ENCODE measurements at places on chromosomes 3 and 15.

GRCh38 chr3:108051005-108051404 lies 39.8 kb downstream of the CD47 start:
- no peak for DNase-seq

GRCh38 chr3:89278302-89279025 lies 171.0 kb downstream of the EPHA3 start:
- DNase-seq: no peak

DNA sequence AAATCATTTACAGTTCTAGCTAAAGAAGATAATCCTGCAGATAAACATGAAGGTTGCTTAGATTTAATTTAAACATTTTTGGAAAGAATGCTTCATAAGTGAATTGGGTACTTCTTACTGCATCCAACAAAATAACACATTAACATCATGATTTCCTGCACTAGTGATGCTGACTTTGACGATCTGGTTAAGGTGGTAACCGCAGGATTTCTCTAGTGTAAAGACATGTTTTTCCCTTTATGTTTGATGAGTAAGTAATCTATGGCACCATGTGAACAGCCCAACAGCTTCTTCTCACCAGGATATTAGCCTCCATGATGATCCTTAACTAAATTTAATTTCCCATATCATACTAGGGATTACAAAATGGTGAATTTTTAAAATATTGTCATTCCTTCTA lies 14.1 kb downstream of the SPPL2A start:
- no peak for DNase-seq

- no peak for DNase-seq
These were observed 30.9 kb downstream of the ARNT2 start for GRCh38 chr15:80434926-80435720.

DNA sequence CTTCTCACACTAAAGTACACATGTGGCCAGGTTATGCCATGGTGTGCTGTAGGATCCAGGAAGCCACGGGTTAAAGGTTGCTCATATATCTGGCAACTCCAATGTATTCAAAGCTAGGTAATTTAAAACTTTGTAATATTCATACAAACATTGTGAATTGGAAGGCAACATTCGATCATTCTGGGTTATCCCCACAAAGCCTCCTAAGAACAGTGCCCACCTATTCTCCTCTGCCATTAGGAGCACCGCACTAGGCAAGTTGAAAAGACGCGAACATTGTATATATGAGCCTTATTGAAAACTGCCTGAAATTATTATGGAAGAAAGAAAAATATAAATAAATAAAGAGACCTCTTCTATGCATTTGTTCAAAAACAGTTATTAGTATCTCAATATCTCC lies 228.2 kb downstream of the IGSF11 start:
- no peak for DNase-seq

- no peak for DNase-seq
These were observed 1.8 kb downstream of the SCAMP5 start for GRCh38 chr15:74997141-74997540.

- DNase-seq: no peak
These were observed 234.4 kb upstream of the LRTM1 start for GRCh38 chr3:55162031-55162795.

GRCh38 chr15:26771578-26772153 lies 1.2 kb downstream of the GABRB3 start:
- DNase-seq: no peak

DNA sequence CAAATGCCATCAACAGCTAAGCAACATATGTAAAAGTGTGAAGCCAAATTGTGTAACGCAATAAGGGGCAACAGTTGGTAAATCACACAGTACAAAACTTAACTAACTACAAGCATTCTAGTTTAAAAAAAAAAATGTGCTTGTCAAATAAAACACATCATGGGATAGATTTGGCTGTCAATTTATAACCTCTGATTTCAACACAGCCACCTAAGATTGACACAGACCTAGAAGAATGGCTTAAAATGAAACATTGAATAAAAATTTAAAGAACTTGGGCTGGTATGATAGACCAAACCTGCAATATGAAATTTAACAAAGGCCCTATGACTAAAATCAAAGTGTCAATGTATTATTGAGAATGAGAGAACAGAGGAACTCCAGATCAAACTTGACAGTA lies 148.4 kb downstream of the NR1I2 start:
- no peak for DNase-seq

DNA sequence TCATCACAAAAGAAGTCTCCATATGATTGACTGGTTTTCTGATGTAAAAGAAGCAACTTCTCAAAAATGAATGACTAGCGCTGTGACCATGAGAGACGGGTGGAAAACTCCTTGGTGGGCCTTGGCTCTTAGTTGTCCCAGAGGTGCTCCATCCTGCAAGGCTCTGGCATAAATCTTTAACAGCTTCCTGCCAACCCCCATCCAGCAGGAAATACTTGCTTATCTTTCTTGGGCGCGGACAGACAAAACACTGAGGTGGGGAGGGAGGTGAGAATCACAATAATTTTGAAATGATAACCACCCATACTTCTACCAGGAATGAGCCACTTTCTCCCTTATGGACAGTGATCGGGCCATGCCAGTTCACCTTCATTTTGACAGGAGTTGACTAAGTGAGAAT lies 128.6 kb downstream of the STT3B start:
- DNase-seq: no peak

DNA sequence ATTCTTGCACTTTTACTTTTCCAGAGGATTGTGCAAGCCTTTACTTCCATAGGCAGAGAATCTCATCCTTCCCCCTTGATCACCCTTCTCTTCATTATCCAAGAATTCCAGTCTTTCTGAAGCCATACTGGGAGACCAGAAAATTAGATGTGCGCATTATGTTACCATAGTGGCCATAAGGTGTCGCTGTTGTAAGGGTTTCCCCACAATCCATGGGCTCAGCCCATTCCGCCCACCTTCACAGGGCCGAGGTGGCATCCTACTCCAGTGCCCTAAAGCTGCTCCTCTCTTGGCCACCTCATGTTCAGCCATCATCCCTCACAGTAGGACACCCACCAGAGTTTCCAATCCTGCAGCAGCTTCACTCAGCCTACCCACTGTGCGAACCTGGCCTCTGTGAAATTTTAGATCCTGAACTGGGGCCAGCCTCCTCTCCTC lies 35.0 kb downstream of the CTSH start:
- DNase-seq: no peak

- no peak for DNase-seq
These were observed 4.5 kb downstream of the SMC4 start for GRCh38 chr3:160403796-160404470.

DNA sequence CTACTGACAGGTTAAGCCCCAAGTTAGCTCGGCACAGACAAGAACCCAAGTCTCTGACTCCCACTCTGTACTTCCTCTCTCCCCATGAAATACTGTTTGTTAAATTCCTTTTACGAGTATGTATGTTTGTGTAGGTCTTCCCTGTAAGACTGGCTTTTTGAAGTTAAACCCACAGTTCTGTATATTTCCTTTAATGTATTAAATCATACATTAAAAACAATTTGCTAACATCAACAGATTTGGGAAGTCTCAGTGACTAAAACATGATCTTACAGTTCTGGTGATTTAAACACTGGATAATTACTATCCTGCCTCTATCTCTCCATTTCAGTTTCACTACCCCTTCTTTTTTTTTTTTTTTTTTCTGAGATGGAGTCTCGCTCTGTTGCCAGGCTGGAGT lies 4.4 kb downstream of the CMTM6 start:
- DNase-seq: no peak

- DNase-seq: no peak
These were observed 19.3 kb downstream of the PDZRN3 start for GRCh38 chr3:73605412-73605811.

DNA sequence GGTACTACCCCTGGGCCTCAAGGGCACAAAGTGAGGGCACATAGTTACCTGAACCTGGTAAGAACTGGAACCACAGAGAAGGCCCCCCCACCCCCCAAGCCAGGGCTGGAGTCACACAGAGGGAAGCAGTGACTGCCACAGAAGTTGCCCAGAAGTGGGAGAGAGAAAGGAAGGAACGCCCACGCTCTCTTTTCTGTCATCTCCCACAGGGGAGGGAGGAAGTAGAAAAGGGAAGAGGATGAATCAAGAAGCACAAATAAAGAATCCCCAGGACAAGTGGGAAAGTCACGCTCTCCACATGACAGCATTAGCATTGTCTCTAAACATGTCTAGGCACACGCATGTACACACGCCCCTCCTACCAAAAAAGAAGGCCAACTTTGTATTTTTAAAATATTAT lies 114.7 kb upstream of the FRMD4B start:
- DNase-seq: no peak

GRCh38 chr3:869734-870133 lies 223.1 kb upstream of the CNTN6 start:
- no peak for DNase-seq

DNA sequence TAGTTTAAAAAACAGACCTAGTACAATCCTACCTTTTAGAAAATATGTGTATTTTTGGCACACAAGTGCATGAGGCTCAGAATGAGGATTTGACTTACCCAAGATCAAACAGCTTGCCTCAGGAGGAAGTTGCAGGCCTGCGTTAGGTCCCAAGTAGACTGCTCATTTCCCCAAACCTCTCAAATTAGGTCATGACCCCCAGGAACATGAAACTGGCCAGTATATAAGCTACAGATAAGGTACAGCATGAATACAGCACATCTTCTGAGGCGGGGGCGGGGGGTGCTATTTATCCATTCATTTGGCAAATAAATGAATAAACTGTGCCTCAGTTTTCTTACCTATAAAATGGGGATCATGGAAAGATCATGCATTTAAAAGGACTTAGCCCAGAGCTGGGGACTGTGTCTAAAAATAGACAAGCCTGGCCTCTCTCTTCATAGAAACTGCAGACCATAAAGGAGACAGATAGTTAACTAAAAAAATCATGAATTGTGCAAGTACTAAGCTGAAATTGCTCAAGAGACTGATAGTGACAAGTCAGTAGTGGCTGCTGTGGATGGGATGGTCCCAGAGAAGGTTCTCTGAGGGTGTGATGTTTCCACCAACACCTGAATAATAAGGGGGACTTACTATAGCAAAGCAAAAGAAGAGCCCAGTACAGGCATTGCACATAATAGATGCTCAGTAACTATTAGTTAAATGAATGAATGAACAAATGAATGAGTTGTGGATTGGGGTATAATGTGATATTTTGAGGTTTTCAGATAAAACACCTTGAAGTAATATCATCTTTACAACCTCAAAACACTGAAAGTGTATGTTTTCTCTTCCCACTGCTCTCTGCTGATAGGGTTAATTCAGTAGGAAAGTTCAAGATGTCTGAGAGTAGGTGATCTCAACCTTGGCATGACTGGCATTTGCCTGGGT lies 258.5 kb upstream of the PROK2 start:
- DNase-seq: no peak

DNA sequence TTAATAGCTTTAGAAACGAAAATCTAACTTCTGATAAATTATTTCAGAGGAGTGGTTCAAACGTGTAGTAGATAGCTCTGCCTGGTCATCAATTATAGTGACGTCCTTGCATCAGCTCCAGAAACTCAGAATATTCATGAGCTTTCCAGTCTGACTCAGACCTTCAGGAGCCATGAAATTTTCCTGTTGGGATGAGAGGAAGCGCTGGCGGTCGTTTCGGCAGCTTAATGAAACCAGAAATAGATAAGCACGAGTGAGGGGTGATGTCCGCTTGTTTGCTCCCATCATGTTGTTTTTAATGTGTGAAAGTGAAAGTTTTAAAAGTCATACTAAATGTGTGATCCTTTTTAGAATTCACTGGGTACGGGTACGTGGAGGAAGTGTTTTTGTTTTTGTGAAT lies 141.1 kb downstream of the PGPEP1L start:
- no peak for DNase-seq

- no peak for DNase-seq
These were observed 132.8 kb downstream of the OSBPL10 start for GRCh38 chr3:31848163-31848818.

GRCh38 chr3:126816986-126817777 lies 113.1 kb downstream of the CHCHD6 start:
- DNase-seq: no peak

- no peak for DNase-seq
These were observed 329.9 kb upstream of the TBL1XR1 start for GRCh38 chr3:177527182-177527581.

GRCh38 chr3:32423534-32423933 lies 31.9 kb downstream of the CMTM7 start:
- no peak for DNase-seq

GRCh38 chr15:67085818-67086636 lies 20.6 kb downstream of the SMAD3 start:
- DNase-seq: no peak

GRCh38 chr3:5058471-5058951 lies 63.6 kb upstream of the ARL8B start:
- DNase-seq: no peak

GRCh38 chr3:3315846-3316245 lies 136.4 kb upstream of the CRBN start:
- DNase-seq: no peak

- DNase-seq: no peak
These were observed 127.1 kb upstream of the SMAD3 start for GRCh38 chr15:66938114-66938830.

GRCh38 chr3:184092199-184092598 lies 4.7 kb upstream of the HTR3E start:
- DNase-seq: no peak

DNA sequence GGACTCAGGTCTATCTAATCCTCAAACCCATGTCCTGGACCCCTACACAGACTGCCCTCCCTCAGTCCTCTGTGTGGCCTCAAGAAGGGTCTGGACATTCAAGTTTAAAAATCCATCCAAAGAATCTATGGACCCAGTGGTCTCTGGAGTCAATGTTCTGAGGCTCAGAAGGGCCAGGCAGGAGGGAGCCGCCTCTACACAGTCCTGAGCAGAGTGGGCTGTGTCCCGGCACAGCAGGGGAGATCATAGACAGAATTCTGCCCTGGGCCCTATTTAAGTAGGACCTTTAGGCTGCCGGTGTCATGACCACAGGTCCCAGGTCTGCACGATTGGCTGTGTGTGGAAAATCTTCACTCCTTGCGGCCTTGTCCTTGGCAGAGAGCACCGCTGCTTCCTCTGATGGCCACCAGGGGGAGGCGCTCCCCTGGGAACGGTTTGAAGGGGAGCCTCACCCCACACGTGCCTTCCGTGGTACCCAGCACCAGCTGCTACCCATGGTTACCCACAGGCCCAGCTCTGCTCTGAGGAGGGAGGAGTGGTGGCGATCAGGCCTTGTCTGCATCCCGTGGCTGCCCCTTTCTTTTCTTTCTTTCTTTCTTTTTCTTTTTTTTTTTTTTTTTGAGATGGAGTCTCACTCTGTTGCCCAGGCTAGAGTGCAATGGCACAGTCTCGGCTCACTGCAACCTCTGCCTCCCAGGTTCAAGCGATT lies 37.9 kb downstream of the CHRD start:
- peak; percentile 74 for DNase-seq

DNA sequence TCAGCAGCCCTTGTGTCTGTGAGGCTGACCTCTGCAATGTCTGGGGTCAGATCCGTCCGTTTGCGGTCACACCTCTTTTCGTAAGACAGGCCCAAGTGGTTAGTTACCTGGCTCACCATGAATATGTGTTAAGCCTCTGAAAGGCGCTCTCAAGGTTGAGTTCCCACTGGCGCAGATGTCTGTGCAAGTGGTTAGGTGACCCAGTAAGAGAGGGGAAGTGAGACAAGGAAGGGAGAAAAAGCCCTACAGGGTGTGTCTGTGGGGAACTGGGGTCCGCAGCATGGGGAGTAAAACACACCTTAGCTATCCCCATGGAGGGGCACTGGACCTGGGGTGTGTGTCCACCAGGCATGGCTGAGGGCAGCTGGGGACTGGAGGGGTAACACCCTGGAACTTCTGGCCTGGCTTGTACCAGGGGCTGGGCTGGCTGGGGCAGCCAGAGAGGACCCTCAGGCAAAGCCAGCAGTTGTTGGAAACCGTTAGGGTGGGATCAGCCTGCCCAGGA lies 391.6 kb upstream of the PROK2 start:
- no peak for DNase-seq

All from activated naive CD8-positive, alpha-beta T cell treated with anti-CD3 and anti-CD28 coated beads, Interleukin-2, amount 10 ng/mL, durations not matched to agents 7 days and 5 days (primary cell).